ENCODE measurements at places on chromosomes 12 and 14.

DNA sequence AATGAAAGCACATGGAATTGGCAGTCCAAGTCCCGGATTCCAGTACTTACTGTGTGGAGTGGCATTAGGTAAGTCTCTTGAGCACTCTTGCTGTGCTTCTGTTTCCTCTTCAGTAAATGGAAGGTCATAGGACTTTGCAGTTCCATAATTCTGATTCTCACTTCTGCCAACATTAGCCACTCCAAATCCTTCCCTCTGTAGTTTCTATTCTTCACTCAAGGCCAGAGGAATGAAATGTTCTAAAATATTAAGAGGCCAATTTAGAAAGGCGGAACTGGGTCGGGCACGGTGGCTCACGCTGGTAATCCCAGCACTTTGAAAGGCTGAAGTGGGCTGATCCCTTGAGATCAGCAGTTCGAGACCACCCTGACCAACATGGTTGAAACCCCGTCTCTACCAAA lies 19.8 kb upstream of the SLC5A8 start:
- DNase-seq: no peak

DNA sequence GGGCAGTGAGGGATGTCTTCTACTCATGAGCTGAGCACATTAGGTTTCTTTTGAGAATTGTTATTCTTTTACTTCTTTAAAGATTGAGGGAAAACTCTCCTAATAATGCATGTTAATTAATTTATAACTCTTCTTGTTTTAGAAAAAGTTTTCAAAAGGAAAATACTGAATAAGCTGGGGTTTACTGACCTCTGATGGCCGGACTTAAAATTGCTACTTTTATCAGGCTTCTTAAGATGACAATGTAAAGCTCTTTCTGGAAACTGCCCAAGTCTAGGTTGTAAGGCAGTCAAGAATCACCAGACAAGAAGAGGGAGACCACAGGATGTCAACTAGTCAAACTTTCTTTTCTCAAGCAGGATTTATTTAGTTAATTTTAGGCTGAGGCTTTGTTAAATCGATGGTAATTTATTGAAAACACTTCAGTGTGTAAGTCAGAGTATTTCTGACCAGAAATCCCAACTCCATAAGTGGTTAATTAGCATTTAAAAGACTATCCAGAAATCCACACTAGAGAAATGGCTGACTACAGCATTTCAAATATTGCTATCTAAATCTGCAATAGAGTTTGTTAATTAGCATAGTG lies 82.1 kb downstream of the AVPR1A start:
- DNase-seq: peak; percentile 53

DNA sequence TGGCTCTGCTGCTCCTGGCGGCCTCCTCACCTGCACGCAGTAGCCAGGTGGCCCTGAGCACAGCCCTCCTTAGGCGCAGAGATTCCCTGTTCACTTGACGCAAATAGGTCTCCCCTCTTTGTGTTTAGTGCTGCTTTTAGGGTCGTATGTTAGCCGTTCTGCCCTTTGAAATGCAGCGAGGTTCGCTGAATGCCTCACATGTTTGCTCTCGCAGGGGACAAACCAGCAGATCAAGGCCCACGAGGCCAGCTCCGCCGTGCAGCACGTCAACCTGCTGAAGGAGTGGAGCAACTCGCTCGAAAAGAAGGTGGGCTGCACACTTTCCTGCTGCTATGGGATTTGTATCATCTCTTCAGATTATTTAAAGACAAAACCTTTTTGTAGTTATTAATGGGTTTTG lies 31.4 kb upstream of the AMN start:
- DNase-seq: no peak

DNA sequence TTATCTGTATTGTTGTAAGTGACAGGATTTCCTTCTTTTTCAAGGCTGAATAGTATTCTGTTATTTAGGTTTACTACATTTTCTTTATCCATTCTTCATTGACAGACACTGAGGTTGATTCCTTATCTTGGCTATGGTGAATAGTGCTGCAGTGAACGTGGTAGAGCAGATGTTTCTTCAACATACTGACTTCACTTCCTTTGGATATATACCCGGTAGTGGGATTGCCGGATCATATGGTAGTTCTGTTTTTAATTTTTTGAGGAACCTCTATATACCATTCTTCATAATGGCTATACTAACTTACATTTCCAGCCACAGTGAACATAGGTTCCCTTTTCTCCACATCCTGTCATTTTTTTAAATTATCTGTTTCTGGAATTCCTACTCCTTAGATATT lies 21.8 kb downstream of the DERA start:
- DNase-seq: no peak

DNA sequence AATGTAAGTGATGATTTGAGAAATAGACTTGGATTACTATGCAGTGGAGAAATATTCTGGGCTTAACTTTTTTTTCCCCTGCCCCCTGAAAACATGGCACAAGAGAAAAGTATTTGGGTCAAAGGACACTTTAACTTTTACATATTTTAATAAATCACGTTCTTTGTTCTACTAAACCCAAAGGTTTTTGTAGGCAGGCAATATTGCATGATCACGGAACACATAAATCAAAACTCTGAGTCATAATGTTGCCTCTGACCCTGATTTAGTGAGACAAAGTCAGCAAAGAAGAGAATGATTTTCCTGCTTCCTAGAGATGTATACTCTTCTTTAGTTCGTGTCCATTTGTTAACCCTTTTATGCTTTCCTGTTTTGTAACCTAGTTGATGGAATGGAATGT lies 38.0 kb downstream of the ABCD2 start:
- no peak for DNase-seq

DNA sequence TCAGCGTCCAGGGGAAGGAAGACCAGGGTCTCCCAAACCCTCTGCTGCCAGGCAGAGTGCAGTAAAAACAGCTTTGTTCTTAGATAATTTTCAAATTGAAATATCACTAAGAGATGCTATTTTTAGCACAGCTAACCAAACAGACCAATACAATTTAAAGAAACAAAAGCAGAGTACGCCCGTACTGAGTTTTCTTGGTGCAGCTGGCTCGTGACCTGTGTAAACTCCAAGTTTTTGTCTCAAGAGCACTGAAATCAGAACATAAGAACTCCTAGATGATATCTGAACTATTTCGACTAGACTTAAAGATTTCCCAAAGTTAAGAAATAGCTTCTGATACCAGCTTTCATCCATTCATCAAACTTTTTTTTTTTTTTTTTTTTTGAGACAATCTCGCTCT lies 10.3 kb downstream of the ARF3 start:
- no peak for DNase-seq

GRCh38 chr12:92673756-92674155 lies 29.0 kb upstream of the PLEKHG7 start:
- DNase-seq: no peak

- no peak for DNase-seq
Measured at GRCh38 chr12:105613887-105614286, 283.4 kb downstream of the C12orf75 start.

DNA sequence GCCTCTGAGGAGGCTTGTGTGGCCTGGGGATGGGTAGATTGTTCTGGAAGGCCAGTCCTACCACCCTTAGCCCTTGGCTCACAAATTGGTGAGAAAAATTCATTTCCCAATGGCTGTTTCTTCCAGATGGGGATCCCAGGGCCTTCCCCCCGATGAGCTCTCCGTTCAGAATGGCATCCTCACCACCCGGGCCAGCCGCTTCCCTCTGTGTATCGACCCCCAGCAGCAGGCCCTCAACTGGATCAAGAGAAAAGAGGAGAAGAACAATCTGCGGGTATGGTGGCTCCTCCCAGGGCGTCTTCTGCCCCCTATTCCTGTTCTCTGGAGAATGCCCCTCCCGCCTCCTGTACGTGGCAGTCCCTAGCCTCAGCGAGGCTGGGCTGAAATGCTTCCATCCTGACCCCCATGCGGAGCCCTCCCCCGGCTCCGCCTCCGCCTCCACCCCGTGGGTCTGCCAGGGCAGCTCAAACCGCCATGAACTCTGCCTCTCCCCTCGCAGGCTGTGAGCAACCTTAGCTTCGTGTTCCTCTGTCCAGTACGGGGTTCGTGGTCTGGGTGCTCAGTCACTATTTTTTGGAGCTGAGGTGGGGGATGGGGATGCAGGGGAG lies 57.8 kb downstream of the CCDC92 start:
- peak; percentile 15 for DNase-seq

GRCh38 chr14:61641914-61642613 lies 53.2 kb upstream of the HIF1A start:
- no peak for DNase-seq

DNA sequence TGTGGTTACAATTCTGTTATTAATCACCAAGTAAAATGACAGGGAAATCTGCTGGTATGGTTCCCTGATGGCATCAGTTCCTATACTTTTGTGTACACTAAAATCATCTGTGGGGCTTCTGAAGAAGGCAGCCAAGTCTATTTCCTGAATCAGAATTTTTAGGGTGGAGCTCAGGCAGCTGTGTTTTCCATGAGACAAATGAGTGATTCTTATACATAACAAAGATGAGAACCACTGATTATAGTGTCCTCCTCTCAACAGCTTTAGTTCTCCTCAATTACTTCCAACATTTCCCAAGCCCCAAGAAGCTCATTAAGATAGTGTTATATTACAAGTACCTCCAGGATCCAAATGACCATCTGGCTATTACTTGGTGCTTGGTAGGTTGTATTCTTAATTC lies 64.5 kb upstream of the USP44 start:
- DNase-seq: no peak

DNA sequence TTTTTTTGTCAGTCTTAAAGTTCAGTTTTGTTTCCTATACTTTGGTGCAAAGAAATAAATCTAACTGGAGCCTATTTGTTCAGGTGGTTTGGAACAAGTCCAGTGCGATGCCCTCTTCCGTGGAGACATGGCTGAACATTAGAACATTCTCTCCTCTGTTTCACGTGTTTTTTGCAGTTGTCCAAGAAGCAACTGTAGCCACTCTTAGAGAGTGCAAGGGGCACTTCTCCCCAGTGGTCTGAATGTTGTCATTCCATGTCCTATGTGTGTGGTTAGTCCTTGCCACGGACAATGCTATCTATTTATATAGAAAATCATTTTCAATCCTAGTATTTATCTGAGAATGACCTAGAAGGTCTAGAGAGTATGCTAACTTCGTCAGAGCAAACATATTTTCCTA lies 1232.5 kb upstream of the SEL1L start:
- no peak for DNase-seq

DNA sequence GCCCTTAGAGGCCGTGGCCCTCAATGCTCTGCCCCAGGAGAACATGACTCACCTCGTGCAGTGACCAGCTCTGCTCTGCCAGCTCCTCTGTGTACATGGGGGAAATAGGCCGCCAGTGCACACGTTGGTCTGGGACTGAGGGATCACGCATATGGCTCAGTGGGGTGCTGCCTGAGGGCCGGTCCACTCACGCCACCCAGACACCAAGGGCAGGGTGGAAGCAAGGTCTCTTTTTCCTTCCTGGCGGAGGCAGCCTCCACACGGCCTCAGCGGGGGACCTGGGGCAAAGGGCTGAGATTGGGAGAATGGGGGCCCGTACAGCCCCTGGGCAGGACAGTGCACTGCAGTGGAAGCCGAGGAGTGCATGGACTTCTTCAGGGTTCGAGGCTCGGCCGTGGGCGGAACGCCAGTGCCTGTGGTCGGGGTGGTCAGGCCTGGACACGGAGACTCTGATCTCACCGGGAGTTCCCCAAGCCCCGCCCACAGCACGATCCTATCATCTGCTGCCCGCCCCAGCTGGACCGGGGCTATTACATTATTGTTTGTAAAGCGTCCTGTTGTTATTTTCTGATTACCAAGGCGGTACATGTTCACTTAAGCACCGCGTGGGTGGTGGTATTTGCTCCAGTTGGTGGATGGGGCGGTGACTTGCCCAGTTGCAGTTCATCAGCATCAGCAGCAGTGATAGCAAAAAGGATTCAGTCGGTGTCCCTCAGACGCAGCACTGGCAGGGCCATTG lies 38.8 kb upstream of the TDRD9 start:
- DNase-seq: no peak

DNA sequence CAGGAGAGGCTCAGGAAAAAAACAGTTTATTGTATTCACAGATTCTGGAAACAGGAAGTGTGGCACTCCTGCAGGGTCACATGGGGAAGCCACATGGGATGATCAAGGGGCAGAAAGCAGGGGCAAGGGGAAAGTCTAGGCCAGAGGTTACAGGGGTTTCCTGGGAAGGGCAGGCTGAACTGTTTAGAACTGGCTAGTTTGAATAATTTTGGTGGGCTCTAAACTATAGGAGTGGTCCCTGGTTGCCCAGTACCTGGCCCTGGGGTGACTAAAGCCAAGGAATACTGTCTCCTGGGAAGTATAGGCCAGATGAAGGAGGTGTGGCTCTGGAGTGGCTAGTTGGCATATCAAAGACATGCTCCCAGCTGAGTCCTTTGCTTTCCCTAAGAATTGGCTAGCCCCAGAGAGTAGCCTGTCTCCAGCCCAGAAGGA lies 169.2 kb downstream of the SLC41A2 start:
- DNase-seq: peak; percentile 75

GRCh38 chr12:9925705-9926393 lies 6.3 kb downstream of the CLEC2A start:
- peak; percentile 75 for DNase-seq

- DNase-seq: no peak
Measured at GRCh38 chr12:132784580-132784979, 22.9 kb upstream of the ANKLE2 start.

GRCh38 chr12:32497864-32498263 lies 98.5 kb downstream of the FGD4 start:
- DNase-seq: no peak

GRCh38 chr14:99119554-99120525 lies 152.2 kb downstream of the BCL11B start:
- no peak for DNase-seq

GRCh38 chr14:72709916-72710611 lies 183.8 kb downstream of the DPF3 start:
- DNase-seq: no peak

DNA sequence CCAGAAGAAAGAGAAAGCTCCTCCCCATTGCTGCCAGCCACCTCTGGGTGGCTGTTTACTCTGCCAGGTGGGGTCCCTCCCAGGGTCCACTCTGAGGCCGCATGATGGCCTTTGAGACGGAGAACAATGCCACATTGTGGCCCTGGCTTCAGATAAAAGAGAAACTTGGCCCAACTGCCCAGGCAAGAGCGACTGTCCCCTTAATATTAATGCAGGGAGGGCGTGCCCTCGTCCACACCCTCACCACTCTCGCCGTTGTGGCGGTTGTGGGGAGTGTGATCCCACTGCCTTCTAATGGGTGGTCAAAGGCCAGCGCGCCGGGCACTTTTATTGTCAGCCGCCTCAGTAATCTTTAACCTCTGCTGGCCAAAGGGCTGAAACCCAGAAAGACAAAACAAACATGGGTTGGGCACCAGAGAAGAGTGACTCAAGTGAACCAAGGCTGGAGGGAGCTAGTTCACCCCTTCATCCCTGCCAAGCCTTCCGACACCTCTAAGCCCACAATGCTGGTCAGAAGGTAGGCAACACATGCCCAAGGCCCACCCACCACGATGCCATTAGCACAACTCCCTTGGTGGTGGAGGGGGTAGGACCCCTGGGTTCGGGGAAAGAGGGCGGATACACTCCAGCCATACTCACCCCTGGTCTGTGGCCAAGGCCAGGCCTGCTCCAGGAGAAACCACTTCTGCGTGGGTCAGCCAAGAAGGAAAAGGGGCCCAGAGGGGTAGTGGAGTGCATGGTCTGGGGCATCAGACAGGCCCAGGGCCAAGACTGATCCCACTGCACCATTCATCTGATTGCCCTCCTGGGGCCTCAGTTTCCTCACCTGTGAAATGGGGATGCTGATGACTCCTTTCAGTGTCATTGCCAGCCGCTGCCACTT lies 44.5 kb upstream of the BCL11B start:
- DNase-seq: no peak
